Choroid plexus epithelial cell (primary cell): ENCODE measurements at places on chromosomes 7 and 10.

- DNase-seq, result no peak
Measured at GRCh38 chr10:75294518-75294865, 58.7 kb upstream of the COMTD1 start.

- DNase-seq, result no peak
Measured at GRCh38 chr10:113523071-113523470, 29.8 kb upstream of the HABP2 start.

- DNase-seq, result no peak
Measured at GRCh38 chr10:52908478-52908877, 135.9 kb upstream of the MBL2 start.

DNA sequence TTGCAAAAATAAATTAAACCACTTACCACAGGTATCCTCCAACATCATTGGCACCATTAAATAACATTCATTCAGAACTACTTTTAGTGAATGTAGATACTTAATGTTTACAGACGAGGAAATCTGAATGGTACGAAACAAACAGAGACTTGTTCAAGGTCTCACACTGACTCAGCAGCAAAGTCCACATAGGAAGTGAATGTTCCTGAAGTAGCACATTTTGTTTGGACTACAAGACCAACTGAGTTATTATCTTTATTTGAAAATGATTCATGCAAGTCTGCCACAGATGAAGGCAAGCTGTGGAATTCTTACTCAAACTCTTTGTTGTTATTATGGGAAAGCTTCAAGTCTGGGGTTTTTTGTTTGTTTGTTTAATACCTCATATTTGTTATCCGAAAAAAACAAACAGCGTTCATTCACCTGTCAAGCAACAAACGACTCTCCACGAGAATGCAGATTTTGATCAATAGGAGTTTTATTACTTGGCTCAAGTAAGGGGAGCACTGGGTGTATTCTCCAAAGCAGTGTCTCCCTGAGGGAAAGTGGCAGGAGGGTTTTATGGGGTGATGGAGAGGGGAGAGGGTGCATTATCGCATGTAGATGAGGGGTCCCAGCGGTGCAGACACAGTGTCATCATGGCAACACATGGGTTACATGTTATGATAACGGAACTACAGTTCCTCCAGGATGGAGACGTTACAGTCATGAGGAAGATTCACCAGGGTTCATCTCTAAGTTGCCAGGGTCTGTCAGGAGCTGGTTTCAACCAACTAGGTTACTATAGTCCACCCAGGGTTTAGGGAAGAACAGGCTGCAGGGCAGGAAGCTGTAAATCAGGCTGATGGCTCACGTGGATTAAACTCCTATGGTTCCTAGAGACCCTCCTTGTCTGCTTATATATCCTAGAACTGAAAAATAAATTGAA is 147.7 kb upstream of the AKR1E2 start:
- DNase-seq, result peak; percentile 91

DNA sequence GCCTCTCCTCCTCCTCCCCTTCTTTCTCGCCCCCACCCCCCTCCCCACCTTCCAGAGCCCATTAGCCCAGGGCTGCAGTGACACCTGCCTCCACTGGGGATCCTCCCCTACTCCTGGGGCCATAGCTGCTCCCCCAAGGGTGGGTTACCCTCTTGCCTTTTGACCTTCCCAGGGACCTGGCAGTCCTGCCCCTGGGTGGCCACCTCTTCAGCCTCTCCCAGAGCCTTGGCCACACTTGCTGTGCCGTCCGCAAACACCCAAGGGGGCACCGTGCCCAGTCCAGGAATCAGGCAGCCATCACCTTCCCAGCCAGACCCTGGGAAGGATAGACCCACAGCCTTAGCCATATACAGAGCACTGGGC is 19.8 kb upstream of the CLDN4 start:
- no peak for DNase-seq

GRCh38 chr7:94336009-94336408 is 58.7 kb upstream of the COL1A2 start:
- DNase-seq, result no peak

DNA sequence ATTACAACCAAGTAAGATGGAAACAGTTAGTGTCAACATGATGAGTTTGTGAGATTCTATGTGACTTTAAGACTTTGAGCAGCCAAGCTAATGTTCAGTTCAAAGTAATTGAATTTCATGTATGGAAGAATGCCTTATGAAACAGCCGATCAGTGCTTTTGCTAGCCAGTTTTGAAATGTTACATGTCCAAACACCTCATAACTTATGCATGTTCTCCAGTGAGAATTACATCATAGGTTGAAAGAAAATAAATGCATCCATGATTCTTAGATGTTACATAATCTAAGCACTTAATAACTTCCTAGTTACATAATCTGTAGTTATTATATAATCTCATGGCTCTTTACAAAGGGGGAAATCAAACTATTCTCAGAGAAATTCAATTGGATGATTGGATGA is 211.3 kb downstream of the BICC1 start:
- peak; percentile 48 for DNase-seq

DNA sequence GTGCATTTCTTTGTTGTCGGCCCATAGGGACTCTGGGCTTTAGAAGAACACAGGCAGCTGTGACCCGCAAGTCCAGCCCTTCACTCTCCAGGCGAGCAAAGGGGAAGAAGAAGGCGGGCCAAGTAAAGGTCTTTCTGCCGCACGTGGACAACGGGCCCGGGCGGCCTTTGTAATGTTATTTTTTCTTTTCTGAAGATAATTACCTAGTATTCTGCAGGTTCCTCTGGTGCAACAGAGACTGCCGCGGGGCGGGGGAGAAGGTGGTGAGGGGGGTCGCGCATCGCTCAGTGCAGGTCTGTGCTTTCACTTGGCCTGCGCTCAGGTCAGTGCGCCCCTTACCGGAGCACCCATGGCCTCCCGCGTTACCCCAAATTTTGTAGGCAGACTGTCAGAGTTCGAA is 7.1 kb upstream of the TBX20 start:
- DNase-seq, result no peak

GRCh38 chr10:104449391-104449790 is 95.8 kb downstream of the CFAP58 start:
- peak; percentile 42 for DNase-seq

DNA sequence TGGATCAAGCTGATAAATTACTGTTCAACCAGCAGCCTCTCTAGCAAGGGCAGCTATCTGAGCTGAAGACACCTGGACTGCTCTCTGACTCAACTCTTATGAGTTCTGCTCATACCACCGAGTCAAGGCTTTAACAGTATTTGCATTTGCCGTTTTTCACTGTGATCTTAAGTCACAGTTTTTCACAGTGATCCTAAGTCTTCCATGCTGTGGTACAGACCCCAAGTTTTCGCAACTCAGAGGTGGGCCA is 31.3 kb downstream of the PIP4K2A start:
- DNase-seq, result no peak

DNA sequence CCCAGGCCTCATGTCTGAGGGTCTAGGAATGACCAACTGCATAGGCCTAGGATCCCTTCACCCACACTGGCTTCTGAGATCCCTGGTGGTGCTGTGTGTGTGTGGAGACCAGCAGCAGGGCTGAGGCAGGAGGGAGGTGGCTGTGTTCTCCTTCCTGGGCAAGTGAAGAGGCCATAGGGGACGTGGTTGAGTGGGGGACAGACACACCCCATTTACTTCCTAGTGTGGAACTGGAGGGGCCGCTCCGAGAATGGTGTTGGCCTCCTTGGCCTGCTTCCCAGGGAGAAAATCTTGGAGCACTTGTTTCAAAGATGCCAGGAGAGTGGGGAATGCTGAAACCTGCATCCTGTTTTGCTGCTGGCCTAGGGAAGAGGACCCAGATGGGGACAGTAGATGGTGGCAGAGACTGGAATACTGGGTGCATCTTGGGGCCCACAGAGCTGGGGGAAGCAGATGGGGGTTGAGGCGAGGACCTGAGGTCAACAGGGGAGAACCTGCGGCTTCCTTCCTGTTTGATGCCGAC is 19.1 kb downstream of the UBTD1 start:
- DNase-seq, result no peak

- DNase-seq, result no peak
Measured at GRCh38 chr7:9958486-9958885, 1015.2 kb upstream of the PHF14 start.

DNA sequence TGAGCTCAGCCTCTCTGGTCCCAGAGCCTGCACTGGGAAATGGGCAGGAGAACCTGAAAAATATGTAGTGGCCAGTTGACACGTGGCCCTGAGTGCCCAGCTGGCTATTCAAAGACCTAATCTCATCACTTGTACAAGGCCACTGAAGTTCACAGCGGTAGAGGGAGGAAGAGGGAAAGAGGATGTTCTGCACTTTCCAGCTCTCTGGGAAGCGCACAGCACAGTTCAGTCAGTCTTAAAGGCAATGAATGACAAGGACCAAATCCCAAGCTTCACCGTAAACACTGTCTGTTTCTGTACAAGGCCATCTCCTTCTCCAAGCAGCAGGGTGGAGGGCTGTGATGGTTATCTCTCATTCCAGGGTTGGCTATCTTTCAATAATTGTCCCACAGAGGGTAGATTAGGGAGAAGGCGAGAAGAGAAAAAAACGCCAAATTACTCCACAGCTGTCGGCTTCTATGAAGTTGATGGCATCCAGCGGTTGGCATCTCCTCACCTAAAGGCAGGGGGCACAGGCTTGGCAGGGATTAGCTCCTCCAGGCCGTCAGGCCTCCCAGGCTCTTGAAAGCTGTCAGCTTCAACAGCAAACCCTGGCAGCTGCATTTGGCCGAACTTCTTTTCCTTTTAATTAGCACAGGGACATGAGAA is 10.6 kb downstream of the SFMBT2 start:
- DNase-seq, result no peak

DNA sequence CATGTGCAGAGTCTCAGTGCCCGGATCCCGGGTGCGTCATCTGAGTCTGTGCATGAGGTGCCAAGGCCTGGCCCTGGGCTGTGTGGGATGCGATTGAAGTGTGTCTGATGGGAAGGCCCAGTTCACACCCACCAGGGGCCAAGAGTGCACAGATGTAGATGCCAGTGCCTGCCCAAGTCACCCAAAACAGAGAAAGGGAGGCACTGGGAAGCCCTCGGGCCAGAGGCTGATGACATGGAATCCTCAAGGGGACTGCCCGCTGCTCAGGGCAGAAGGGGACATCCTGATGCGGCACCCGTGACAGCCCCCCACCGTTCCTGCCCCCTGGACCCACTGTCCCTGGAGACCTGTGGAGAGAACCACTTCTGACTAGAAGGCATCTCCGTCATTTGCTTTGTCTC is 72.2 kb upstream of the ZNF479 start:
- no peak for DNase-seq
